ENCODE measurements at places on chromosomes 7 and 10.

GRCh38 chr7:2621948-2622640 lies 9.7 kb upstream of the TTYH3 start:
- no peak for DNase-seq

- DNase-seq, result no peak
These were observed 55.7 kb downstream of the CELF2 start for GRCh38 chr10:11073410-11073809.

DNA sequence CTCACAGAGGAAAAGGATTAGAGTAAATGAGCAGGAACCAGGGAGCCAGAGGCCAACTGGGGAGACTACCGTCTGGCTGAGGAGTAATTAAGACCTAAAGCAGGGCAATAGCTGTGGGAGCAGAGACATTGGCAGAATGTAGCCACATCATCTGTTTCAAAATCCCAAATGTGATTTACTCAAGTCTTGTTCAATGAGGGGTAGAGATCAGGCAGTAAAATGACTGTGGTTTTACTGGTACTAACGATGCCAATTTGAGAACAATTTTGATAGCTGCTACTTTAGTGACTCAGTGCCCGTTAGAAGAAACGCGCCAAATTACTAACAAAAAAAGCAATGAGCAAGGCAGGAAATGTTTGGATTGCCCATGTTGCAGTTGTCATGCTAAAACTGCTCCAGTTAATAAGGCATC lies 12.7 kb upstream of the MIOS start:
- DNase-seq, result no peak

DNA sequence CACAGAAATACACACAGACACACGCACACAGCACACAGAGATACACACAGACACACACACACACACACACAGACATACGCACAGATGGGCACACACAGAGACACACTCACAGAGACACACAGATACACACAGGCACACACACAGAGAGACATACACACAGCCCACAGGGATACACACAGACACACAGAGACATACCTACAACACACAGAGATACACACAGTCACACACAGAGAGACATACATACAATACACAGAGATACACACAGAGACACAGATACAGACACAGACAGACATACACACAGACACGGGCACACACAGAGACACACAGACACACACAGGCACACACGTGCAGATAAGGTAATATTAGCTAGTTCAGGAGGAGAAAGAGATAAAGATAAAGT lies 76.9 kb downstream of the EGFR start:
- no peak for DNase-seq

GRCh38 chr10:122213766-122214165 lies 57.3 kb upstream of the BTBD16 start:
- DNase-seq, result no peak

DNA sequence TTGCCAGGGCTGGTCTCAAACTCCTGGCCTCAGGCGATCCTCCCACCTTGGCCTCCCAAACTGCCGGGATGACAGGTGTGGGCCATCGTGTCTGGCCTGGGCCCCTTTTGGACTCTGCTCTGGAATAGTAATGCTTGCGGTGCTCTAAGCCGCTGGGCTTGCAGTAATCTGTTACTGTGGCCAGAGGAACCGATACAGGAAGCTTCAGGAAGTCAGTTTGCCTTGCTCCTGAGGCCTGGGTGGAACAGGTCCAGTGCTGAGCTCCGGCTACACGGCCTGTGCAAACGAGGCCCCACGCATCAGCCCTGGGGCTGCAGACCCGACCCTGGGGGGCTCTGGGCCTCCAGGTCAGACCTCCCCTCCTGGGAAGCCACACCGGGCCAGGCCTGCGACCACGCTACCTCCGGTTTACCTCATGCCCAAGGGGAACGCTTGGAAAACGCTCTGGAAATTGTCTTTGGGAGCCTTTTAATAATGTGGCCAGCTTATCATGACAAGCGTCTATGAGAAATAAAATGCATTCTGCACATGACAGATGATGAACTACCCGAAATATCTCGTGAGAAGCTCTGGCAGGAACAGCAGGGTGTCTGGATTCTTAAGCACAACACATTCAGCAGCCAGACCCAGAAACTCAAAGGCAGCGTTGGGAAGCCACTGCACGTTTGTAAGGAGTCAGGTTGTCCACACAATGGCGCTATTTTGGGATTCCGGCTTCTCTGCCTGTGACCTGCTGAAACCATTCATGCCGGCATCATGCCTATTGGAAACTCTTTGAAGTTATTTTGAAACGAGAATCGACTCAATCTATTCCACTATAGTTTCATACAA lies 10.1 kb upstream of the ADAP1 start:
- DNase-seq, result no peak

DNA sequence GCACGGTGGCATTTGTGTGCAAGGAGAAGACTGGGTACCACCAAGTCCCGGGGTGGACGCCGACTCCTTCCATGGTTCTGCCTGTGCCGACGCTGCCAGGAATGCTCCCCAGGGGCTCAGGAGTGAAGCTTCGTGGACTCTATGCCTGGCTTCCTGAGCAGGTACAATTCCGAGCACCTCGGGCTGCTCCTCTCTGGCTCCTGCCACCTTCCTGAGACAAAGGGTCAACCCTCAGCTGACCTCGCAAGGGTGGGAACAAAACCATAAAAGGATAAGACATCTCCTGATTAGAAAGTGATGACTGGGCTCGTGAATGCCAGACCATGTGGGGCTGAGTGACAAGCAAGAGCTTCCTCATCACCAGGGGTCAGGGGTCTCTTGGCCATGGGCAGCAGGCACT lies 31.8 kb downstream of the CALML3 start:
- DNase-seq, result no peak

GRCh38 chr7:41629711-41630111 lies 73.2 kb downstream of the INHBA start:
- DNase-seq, result no peak

- no peak for DNase-seq
These were observed 61.3 kb downstream of the CD36 start for GRCh38 chr7:80699721-80700256.

- DNase-seq, result no peak
These were observed 418.9 kb downstream of the DNAJB6 start for GRCh38 chr7:157755741-157756140.

DNA sequence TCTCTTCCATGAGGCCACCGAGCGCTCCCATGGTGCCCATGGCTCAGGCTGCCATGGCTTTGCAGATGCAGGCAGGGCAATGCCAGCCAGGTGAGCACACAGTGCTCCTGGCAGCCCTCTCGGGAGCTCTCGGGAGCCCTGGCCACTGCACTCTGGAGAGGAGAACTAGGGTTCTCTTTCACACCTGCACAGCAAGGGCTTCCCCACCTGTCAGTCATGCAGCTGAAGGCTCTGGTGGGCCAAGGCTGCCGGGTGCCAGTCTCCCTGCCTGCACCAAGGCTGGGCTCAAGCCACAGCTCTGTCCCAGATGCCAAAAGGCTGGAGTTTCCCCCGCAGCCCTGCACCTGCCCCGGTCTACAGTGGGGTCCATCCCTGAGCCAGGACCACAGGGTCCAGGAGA lies 32.6 kb downstream of the NUDT1 start:
- no peak for DNase-seq

DNA sequence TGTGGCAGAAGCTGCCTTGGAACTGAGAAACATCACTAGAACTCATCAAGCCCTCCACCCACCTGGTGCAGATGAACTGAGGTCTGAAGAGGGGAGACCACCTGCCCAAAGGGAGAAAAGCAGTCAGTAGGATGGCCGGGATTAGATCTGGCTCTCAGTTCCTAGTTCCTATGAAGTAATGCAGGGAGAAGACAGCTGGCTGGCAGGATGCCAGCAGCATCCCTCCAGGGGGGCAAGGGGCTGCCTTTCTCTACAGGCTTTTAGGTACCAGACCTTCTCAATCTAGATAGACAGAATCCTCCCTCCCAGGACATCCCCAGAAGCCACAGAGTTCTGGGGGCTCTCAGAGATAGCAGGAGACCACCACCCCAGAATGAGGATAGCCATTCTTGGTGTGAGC lies 7.8 kb downstream of the CRHR2 start:
- no peak for DNase-seq

GRCh38 chr10:132143162-132143561 lies 43.6 kb upstream of the DPYSL4 start:
- no peak for DNase-seq

DNA sequence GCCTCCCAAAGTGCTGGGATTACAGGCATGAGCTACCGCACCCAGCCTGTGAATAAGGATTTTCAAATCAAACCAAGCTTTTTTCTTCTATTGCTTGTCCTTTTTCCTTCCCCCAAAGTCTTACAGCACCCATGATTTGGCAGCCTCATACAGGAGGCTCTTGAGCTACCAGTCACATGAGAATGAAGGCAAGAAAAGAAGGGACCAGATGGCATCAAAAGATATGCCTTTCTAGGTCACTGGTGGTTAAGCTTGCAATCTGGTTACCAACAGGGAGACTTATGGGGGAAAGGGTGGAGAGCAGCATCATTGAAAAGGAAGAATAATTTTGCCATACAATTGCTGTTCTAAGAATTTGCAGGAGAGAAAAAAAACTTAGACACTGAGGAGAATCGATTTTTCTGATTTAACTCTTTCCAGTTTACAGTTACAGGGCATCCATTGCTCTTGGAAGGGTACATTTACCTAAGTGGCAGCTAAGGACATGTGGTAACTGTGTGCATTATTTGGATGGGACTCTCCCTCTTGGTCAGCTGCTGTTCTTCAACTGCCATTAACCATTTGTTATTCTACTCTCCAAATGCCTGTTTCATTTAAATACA lies 29.5 kb downstream of the SMNDC1 start:
- DNase-seq, result no peak

GRCh38 chr7:6367701-6368211 lies 80.0 kb downstream of the DAGLB start:
- DNase-seq, result no peak

DNA sequence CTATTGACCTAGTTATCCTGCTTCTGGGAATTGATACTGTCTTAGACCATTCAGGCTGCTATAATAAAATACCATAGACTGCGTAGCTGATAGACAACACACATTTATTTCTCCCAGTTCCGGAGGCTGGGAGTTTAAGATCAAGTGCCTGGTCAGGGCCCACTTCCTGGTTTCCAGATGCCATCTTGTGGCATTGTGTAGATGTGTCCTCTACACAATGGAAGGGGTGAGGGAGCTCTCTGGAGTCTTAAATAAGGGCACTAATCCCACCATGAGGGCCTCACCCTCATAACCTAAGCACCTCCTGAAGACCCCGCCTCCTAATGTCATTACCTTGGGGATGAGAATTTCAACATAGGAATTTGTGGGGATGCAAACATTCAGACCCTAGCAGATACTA lies 62.4 kb downstream of the SLC35B4 start:
- DNase-seq, result no peak

DNA sequence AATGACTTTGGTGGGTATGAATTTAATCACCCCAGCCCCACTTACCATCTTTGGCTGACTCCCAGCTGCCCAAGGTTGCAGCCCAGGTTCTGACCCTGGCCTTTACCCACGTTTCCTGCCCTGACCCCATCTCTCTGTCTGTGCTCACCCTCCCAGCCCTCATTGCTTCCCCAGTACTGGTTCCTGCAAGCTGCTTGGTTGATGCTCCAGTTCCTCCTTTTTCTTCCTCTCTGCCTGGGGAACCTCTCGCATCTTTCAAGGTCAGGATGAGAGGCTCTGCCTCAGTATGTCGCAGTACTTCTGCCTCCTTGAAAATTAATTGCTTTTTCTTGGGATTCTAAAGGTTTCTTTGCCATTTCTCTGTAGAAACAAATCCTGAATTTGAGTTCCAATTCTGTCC lies 263.8 kb upstream of the ZNF32 start:
- DNase-seq, result no peak

DNA sequence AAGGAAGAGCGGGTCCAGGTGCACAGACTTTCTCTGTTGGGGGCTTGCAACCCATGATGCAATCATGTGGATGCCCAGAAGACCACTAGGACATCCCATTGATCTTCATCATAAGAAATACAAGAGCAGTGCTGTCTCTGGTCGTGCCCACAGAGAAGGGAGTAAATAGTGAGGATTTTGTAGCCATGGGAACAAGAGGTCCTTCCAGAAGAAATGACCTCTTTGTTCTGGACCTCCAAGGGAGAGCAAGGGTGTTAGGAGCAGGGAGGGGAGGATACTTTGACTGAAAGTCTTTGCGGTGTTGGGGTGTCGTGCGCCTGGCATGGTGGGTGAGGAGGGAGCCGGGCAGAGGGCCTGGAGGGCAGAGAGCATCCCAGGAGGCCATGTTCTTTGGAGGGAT lies 55.0 kb upstream of the EN2 start:
- DNase-seq, result no peak

DNA sequence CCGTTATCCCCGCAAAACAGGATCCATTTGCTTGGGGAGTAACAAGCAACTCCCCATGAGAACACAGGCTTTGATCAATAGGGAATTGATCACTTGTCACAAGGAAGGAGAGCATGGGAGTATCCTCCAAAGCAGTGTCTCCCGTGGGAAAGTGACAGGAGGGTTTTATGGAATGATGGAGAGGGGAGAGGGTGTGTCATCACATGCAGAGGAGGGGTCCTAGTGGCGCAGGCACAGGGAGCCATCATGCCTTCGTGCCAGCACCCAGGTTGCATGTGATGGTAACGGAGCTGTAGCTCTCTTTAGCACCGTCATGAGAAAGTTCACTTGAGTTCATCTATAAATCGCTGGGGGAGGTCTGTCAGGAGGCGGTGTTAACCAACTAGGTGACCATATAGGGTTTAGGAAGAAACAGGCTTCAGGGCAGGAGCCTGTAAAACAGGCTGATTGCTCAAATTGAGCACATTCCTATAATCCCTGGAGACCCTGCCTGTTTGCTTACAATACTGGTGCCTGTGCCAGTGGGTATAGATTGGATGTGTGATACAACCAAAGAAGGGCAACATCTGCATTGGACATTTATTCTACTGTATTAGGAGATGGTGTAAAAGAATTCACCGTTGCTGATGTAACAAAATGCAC lies 428.5 kb downstream of the GALNT17 start:
- no peak for DNase-seq

- DNase-seq, result no peak
These were observed 78.4 kb upstream of the CACNA2D1 start for GRCh38 chr7:82521906-82522445.

DNA sequence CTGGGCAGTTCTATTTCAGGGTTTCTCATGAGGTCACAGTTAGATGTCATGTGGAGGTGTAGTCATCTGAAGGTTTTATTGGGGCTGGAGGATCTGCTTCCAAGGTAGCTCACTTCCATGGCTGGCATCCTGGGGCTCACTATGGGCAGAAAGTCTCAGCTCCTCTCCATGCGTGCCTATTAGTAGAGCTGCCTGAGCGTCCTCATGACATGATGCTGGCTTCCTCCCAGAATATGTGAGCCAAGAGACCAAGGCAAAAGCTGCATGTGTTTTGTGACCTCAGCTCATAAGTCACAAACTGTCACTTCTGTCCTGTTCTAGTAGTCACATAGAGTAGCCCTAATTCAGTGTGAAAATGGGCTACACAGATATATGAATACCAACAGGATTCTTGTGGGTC lies 524.4 kb downstream of the SUGCT start:
- no peak for DNase-seq

GRCh38 chr7:96380111-96380512 lies 58.2 kb upstream of the SLC25A13 start:
- no peak for DNase-seq

GRCh38 chr7:24833549-24833948 lies 76.3 kb upstream of the GSDME start:
- DNase-seq, result no peak

All from stimulated activated CD8-positive, alpha-beta memory T cell treated with anti-CD3 and anti-CD28 coated beads, Interleukin-2, amount 100 ng/mL, for 1 hour (primary cell).